ENCODE measurements at places on chromosomes 5 and 9.

- no peak for DNase-seq
Measured at GRCh38 chr9:14962193-14962882, 52.1 kb upstream of the FREM1 start.

GRCh38 chr5:36395260-36395659, 93.6 kb upstream of the RANBP3L start:
- DNase-seq: no peak

- no peak for DNase-seq
Measured at GRCh38 chr5:59548807-59549357, 344.6 kb downstream of the PDE4D start.

DNA sequence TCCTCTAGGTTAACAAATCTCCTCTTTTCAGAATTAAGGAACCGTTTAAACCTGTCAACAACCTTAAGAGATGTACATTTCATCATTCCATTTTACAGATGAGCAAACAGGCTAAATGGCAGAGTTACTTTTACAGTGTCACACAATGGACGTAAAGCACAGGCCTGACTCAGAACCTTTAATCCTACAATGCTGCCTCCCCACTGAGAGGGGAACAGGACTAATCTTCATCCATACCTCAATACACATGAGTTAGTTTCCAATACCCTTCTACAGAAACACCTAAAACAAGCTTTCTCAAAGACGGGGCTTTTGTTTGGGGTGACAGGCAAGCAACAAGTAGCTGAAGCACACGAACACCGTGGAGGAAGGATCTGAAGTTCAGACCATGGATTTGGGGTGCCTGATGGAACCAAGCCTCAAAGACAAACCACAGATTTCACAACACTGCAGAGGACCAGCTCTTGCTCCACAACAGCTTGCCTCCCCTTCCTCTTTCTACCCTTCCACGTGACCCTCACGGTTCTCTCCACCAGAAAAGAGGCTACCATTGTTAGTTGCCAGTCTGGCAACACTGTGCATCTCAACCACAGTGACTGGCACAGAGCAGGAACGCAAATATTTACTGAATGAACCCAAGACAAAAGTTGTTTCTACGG, 1.8 kb downstream of the RNF130 start:
- DNase-seq: no peak

- no peak for DNase-seq
Measured at GRCh38 chr5:79806741-79807140, 117.1 kb downstream of the CMYA5 start.

DNA sequence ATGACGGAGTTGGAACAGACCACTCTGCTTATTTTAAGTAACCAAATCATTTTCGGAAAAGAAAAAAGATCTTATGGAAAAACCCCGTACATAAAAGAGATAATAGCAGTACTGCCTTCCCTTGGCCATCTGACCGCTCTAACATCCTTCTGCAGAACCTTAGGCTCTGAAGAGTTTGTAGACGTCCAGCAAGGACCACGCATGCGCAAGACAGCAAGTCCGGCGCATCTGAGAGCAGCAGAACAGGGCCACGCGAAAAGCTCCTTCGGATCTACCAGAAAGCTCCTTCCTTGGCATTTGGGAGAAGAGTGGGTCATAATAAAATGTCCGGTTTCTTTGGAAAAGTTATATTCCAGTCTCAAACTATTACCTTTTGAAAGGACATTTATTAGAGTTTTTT, 26.8 kb downstream of the PAX5 start:
- no peak for DNase-seq

Measured in stimulated activated CD8-positive, alpha-beta memory T cell treated with anti-CD3 and anti-CD28 coated beads, Interleukin-4, amount 100 ng/mL, for 1 hour (primary cell).